ENCODE measurements at places on chromosomes 4 and X.

DNA sequence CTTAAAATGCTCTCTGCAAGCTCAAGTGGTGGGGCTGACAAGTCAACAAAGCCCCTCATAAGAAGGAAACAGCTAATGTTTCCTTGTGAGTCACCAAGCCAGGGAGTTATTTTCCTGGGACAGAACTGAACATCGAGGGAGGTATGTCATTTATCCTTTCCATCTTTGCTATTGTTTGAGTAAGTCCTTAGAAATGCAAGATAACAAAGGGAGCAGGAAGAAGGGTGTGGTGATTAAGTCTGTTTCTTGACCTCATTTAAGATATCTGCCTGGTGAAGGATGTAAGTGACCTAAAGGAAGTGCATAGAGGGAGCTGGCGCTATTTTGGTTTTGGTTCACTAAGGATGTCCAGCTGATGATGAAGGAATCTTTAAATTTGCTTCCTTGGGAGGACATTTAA, 39.9 kb downstream of the ATG4A start:
- no peak for DNase-seq

DNA sequence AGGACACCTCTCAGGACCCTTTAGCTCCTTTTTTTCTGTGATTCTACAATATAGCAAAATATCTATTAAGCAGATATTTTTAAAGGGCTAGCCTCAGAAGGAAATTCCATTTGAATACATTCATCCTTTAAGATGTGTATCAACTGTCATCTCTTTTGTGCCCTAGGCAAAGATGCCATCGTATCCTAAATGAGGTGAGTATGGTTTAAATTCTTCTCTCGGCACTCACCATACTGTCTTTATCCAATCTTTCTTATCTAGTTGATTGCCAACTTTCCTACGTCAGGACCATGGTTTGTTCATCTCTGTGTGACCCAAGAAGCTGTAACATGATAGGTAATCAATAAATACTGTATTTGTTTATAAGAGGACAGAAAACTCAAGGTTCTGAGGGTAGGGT, 176.0 kb downstream of the LDB2 start:
- DNase-seq: no peak

DNA sequence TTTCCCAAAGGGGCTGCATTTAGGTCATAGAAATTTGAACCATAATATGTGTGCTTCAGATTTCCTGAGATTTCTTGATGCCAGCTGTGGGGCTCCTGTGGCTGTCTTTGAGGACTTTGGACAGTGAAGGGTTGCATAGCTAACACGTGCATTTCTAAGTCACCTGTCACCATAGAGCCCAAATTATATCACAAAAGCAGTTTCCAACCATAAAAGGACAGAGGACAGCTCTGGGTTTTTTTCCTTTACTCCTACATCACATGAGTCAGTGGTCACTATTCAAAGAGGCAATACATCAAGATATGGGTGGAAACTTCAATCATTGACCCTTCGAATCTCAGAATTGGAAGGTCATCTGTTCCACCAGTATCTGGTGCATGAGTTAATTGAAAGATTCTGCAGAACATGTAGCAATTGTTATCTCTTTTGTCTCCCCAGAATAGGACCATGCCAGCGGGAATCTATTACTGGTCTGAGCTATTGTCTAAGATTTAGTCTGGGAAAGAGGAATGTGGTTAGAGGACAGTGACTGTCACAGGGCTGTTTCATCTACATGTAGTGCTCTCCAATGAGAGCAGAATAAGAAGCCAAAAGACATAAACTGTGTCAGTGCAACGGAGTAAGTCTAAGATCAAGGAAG, 133.5 kb downstream of the AASDH start:
- DNase-seq: no peak

DNA sequence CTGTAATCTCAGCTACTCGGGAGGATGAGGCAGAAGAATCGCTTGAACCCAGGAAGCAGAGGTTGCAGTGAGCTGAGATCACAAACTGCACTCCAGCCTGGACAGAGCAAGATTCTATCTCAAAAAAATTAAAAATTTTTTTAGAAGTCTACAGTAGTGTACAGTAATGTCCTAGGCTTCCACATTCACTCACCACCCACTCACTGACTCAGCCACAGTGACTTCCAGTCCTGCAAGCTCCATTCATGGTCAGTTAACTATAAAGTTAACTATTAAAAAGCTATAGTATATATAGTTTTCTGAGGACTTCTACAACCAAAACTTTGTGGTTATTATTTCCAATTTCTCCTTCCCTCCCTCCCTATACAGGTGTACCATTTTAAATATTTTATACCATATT, 34.7 kb upstream of the NEUROG2 start:
- DNase-seq: no peak

All from activated T-cell treated with anti-CD3 and anti-CD28 coated beads, Interleukin-2, amount 50 U/mL, for 72 hours (primary cell).